Stimulated activated CD8-positive, alpha-beta memory T cell treated with anti-CD3 and anti-CD28 coated beads, Interleukin-4, amount 100 ng/mL, for 48 hours (primary cell): ENCODE measurements at places on chromosomes 12 and 14.
A peak's percentile ranks its signal among the peaks of the same experiment; 100 is the strongest.

DNA sequence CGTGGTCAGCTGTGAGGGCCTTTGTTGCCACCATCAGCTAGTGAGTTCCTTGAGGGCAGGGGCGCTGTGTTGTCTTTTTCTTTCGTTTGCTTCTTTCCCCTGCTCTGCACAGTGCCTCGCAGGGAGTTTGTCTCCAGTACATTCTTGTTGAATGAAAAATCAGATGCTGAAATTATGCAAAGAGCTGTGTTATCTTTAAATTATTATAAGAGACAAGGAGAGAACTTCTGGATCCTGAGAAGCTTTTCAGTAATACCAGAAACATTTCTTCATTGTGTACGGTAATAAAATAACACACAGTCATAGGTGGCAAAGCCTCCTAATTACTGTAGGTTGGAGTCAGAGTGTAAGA lies 14.9 kb downstream of the EML1 start:
- DNase-seq: no peak

GRCh38 chr14:87254331-87254874 lies 738.6 kb downstream of the GALC start:
- DNase-seq: no peak

DNA sequence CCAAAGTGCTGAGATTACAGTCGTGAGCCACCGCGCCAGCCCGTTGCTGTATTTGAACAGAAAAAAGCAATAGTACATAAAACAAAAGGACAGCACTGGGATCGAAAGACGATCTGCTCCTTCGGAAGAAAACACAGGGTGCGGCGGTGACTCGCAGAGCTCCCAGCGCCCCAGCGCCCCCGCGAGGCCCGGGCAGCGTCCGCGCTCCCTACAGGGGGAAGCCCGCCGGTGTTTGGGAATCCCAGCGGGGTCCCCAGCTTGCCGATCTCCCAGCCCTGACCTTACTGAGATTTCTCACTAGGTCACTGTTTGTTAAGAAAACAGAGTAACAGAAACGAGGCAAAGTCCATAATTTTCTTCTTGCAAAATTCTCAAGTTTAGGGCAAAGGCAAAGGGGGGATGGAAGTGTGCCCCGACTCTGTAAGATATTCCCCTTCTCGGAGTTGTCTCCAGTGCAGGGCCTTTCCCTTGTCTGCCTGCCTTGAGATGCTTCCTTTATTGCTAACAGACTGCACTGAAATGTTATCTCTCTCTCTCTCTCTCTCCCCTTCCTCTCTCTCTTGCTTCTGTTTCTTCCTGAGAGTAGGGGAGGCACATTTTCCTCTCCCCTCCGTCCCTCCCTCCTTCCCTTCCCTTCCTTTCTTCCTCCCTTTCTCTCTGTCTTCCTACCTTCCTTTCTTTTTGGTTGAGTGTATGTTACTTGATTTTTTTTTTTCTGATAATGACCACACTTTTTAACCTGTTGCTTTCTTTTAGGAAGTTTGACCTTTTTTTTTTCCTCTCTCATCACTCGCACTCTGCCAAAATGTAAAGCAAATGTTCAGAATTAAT lies 91.9 kb downstream of the TMEM30B start:
- peak; percentile 59 for DNase-seq

GRCh38 chr14:105974902-105975301 lies 448.5 kb downstream of the TMEM121 start:
- DNase-seq: peak; percentile 83

- DNase-seq: no peak
Measured at GRCh38 chr12:75660107-75660530, 148.7 kb upstream of the KRR1 start.

GRCh38 chr14:24481622-24482324 lies 26.3 kb downstream of the CMA1 start:
- DNase-seq: peak; percentile 79

GRCh38 chr12:93219947-93220346 lies 157.8 kb upstream of the NUDT4 start:
- no peak for DNase-seq

DNA sequence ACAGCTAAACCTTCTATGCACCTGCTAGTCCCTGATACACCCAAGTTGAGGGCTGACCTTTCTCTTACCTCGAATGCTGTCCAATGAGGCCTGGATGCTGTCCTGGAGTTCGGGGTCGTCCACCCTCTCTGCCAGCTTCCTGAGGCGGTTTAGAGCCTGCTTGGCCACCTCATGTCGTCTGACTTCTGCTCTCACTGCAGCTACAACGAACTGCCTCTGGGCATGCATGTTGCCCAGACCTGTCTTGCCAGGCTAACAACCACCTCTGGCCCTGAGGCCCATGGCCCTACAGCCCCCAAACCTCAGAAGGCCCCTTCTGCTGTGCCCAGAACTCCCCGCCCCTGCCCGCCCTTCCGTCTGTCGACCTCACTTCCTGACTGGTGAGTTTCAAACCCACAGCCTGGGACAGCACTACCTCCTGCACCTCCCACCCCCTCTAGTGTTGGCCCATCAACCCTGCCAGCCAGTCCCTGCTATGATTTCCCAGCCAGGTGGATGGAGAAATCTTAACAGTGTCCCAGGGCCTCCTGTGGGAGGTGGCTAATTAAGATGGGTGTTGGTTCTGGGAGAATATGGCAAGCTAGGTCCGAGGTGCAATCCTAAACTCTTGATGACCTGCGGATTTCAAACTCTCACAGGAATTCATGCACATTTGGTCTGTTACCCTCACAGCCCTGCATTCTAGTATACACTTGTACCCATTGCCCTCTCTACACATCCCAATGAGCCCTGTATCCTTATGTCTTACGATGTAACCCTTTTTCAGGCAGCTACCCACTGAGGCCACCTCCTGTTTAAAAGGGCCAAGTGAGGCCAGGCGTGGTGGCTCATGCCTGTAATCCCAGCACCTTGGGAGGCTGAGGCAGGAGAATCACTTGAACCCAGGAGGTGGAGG lies 2.7 kb upstream of the TSPAN31 start:
- DNase-seq: peak; percentile 84

- peak; percentile 71 for DNase-seq
Measured at GRCh38 chr12:51217968-51218606, at the start of gene POU6F1. TSS of gene POU6F1 (minus strand) at chr12:51218062. CDS start at chr12:51206836, 11,226 bp downstream.

- no peak for DNase-seq
Measured at GRCh38 chr12:3544296-3544965, 53.4 kb downstream of the PRMT8 start.

- DNase-seq: no peak
Measured at GRCh38 chr12:55893723-55894122, 34.0 kb downstream of the PYM1 start.

GRCh38 chr14:40694023-40694422 lies 912.7 kb upstream of the LRFN5 start:
- no peak for DNase-seq

- no peak for DNase-seq
Measured at GRCh38 chr12:122406701-122407164, 15.7 kb downstream of the CLIP1 start.

DNA sequence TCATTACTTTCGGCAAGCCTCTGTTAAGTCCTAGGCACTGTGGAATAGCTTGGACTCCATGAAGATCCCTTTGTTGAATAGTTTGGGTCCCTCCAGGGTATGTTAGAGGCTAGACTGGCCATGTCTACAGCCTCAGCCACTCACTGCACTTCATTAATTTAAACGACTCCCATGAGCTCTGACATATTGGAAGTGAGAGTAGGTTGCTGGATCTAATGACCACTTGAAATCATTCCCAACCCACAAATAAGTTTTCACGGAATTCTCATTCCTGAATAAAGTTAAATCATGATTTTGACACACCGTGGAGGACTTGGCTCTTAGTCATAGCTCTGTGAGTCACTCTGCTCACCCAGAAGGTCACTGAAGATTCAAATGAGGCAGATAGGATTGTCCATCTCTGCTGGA lies 21.4 kb upstream of the APPL2 start:
- no peak for DNase-seq

DNA sequence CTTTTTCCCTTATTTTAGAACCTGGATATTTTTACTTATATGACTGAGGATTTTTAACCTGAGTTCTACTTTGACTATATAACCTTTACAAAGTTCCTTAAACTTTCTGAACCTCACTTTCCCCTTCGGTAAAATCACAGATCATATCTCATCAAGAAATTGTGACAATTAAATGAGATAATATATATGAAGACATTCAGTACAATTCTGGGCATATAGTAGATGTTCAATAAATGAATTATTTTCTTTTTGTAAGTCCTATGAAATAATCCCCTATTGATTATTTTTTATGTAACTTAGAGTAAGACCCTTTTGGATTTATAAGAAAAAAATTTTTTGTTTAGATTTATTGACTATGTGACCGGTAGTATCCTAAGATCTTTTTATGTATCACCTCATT lies 17.6 kb upstream of the FAM177A1 start:
- DNase-seq: no peak

DNA sequence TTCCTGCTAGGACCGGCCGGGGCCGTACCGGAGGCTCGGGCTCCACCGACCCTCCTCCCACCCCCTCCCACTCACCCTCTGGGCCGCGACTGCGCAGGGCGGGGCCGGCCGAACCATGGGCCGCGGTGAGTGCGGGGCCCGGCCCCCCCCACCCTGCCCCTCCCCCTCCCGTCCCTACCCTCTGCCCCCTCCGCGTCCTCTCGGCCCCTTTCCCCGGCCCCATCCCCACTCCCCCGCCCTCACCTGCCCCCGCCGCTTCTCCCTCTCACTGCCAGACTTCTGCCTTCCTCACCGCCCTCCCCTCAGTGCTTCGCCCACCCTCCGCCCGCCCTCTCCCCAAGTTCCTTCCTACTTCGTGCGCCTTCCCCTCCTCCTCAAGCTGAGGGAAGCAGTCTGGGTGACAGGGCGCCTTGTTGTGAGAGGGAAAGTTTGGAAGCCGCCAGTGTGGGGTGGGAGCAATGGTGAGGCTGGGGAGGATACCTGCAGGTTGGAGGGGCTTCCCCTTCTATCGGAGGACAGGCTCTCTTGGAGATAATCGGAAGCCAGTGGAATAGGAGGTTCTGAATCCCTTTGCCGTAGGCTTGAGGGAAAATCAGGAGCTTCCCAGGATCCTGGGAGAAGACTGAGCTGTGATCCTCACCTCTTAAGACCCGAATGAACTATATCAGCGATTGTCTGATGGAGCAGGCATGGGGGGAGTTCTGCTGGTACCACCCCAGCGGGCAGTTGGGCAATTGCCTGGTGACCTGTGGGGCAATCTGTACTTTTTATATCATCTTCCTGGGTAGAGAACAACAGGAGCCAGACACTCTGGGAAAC lies 472 bp downstream of the MBD6 start:
- peak; percentile 54 for DNase-seq

DNA sequence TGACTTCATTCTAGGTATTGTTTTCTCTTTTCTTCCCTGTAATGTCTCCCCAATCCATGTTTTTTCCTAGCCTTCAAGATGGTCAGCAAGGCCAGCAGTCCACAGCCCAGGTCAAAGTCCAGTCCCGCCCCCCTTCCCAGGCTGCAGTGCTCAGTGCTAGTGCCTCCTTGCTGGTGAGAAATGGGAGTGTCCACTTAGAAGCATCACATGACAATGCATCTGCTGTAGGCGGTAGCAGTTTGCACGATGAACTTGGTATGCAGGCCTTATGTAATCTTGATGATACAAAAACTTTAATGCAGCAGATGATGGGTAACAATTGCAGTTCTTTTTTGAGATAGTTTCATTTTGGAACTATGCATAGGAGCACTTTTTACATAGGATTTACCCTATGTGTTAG lies 88.4 kb downstream of the PCNX1 start:
- no peak for DNase-seq

DNA sequence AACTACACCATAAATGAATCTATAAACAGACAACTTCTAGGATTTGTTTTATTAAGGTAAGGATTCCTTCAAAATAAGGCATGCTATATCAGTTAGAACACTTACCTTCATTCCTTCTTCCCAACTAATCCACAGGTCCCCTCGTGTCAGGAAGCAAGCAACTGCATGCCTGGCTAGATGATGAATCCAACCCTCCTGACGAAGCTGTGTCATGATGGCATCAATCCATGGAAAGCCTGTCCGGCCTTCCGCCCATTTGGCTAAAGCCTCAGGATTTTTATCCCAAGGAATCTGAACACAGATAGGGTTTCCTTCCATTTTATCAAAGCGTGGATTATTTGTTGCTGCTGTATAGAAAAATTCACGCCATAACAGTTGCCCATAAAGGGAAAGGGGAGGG lies 12.5 kb upstream of the MTERF2 start:
- no peak for DNase-seq

DNA sequence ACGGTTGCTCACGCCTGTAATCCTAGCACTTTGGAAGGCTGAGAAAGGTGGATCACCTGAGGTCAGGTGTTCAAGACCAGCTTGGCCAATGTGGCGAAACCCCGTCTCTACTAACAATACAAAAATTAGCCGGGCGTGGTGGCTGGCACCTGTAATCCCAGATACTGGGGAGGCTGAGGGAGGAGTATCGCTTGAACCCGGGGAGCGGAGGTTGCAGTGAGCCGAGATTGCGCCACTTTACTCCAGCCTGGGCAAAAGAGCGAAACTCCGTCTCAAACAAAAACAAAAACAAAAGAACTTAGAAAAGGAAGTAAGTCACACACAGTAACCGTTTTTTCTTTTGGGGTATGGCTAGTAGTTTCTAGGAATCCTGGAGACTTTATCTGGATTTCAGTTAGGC lies 1.7 kb upstream of the PALS1 start:
- DNase-seq: no peak

GRCh38 chr14:22386924-22387775 lies 201.9 kb downstream of the DAD1 start:
- no peak for DNase-seq

GRCh38 chr12:65881965-65882413 lies 57.7 kb downstream of the HMGA2 start:
- no peak for DNase-seq

GRCh38 chr12:27524494-27524835 lies 459 bp downstream of the PPFIBP1 start:
- DNase-seq: no peak
